Smooth muscle cell of trachea (primary cell): ENCODE measurements at places on chromosomes 5 and 9. TPM values are rescaled to one million over a fixed set of nuclear protein-coding genes. Genes with fewer than 3 reads are reported as not detected.

MELK gene
- 5.3 and 35.3 TPM in 2 replicates for total RNA-seq

FRRS1L gene
- total RNA-seq, result under 0.01 and 0.50 TPM in 2 replicates

CDH10 gene
- under 0.01 and 0.83 TPM in 2 replicates for total RNA-seq

GLRA1 gene
- not detected in 2 replicates for total RNA-seq

LTC4S gene
- 1.3 TPM in 1 of 2 replicates, not detected in the other for total RNA-seq

TICAM2 gene
- total RNA-seq, result 7.6 and 11.8 TPM in 2 replicates

HRCT1 gene
- 0.15 and 0.83 TPM in 2 replicates for total RNA-seq

MAMDC2 gene
- total RNA-seq, result 3.2 and 3.8 TPM in 2 replicates

CMYA5 gene
- total RNA-seq, result 6.0 and 11.2 TPM in 2 replicates

FOXD4L4 gene
- total RNA-seq, result 0.17 and 0.29 TPM in 2 replicates

GARNL3 gene
- total RNA-seq, result 1.3 and 5.0 TPM in 2 replicates

CCL19 gene
- total RNA-seq, result not detected in 2 replicates

CNOT8 gene
- total RNA-seq, result 47.1 and 54.1 TPM in 2 replicates

GLE1 gene
- 26.8 and 28.4 TPM in 2 replicates for total RNA-seq

TAF9 gene
- total RNA-seq, result 62.2 and 88.9 TPM in 2 replicates

RALGPS1 gene
- 1.9 and 6.5 TPM in 2 replicates for total RNA-seq

ADAMTS16 gene
- 0.17 TPM in 1 of 2 replicates, not detected in the other for total RNA-seq

EIF4E1B gene
- not detected in 2 replicates for total RNA-seq
